ENCODE measurements at places on chromosomes 7 and 10.

- no peak for DNase-seq
Observed at GRCh38 chr10:122293961-122294380, 22.9 kb downstream of the BTBD16 start.

DNA sequence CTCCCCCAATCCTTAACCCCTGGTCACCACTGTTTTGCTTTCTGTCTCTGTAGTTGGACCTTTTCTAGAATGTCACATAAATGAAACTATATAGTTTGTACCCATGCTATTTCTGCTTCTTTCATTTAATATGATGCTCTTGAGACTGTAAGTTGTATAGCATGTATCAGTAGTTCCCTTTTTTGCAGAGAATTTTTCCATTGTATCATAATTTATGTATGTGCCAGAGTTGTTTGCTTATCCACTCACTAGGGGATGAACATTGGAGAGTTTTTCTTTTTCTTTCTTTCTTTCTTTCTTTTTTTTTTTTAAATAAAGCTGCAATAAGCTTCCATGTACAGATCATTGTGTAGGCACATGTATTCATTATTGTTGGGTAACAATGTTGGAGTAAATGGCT is 544.8 kb downstream of the CNTNAP2 start:
- DNase-seq = no peak

- DNase-seq = no peak
Observed at GRCh38 chr7:42181566-42181965, 55.4 kb downstream of the GLI3 start.

DNA sequence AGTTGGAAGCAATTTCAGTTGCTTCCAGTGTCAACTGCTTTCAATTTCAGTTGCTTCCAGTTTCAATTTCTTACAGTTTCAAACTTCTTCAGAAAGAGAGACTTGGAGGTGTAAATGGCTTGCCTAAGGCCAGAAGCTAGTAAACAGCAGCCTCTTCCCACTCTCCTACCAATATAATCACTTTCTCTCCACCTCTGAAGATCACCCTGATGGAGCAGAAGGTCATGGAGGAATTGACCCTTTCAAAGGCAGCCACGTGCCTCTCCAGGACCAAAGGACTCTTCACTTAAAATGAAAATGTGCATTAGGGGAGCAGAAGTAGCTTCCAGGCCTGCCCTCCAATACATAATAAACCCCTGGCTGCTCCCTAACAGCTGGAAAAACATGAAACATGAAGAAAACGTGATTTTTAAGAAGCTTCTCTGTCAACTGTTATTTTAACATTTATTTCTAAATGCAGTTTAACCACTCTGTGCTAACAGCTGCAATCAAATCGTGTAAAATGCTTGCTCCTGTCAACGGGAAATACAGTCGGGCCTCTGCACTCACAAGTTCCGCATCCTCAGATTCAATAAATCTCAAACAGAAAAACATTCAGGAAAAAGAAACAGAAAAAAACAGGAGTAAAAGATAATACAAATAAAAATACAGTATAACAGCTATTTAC is 1020.6 kb downstream of the XPNPEP1 start:
- no peak for DNase-seq

- DNase-seq = no peak
Observed at GRCh38 chr10:44297963-44298362, 86.9 kb downstream of the CXCL12 start.
